ENCODE measurements at places on chromosomes 5 and 9. TPM values are rescaled to one million over a fixed set of nuclear protein-coding genes. Genes with fewer than 3 reads are reported as not detected.

Gene FOXD4
- 0.17 TPM for total RNA-seq

Gene CHSY3
- 3.9 TPM for total RNA-seq

Gene CDX1
- total RNA-seq = not detected

Gene FAM120A
- total RNA-seq = 172 TPM

Gene LRRC19
- total RNA-seq = not detected

Gene ELOVL7
- total RNA-seq = 0.09 TPM

Gene BBLN
- total RNA-seq = 47.4 TPM

Gene TAF11L10
- total RNA-seq = not detected

Gene LCN9
- total RNA-seq = not detected

Gene SHC3
- 0.05 TPM for total RNA-seq

Gene LHFPL2
- 67.7 TPM for total RNA-seq

Gene PTPN3
- total RNA-seq = 3.6 TPM

Gene MEGF10
- 0.37 TPM for total RNA-seq

Gene WNK2
- not detected for total RNA-seq

Gene PRSS3
- 0.51 TPM for total RNA-seq

Gene MED7
- total RNA-seq = 7.7 TPM

Gene TAF11L5
- not detected for total RNA-seq

Gene FOXD1
- 0.17 TPM for total RNA-seq

Gene GPR107
- total RNA-seq = 167 TPM

Gene PSD2
- total RNA-seq = under 0.01 TPM

Gene BRD8
- total RNA-seq = 31.7 TPM

Gene C1QTNF2
- total RNA-seq = 0.28 TPM

Gene NUTM2G
- total RNA-seq = not detected

Gene WDR38
- total RNA-seq = not detected

Gene UNC5A
- total RNA-seq = 0.34 TPM

Gene FSTL4
- 0.09 TPM for total RNA-seq

Gene GPR150
- 0.05 TPM for total RNA-seq

Gene TMEM267
- 5.8 TPM for total RNA-seq

Gene PCDHGA11
- 6.8 TPM for total RNA-seq

Gene MTAP
- total RNA-seq = 36.9 TPM

Gene FGF10
- total RNA-seq = not detected

Gene FOXD4L6
- under 0.01 TPM for total RNA-seq

Gene SHOC1
- total RNA-seq = not detected

Gene TERT
- total RNA-seq = 0.09 TPM

Gene WASHC1
- 4.7 TPM for total RNA-seq

Gene CMBL
- 6.3 TPM for total RNA-seq

Gene TTC16
- not detected for total RNA-seq

Gene SMIM33
- not detected for total RNA-seq

Gene JAKMIP2
- not detected for total RNA-seq

Gene CDK5RAP2
- total RNA-seq = 18.7 TPM

Gene GCNT1
- total RNA-seq = 9.9 TPM

Gene IRX2
- total RNA-seq = 1.7 TPM

Gene MAST4
- total RNA-seq = 38.3 TPM

Gene TRIM23
- 21.4 TPM for total RNA-seq

Gene EPB41L4B
- total RNA-seq = 0.79 TPM

Gene TCOF1
- total RNA-seq = 14.3 TPM

Gene SLC34A3
- not detected for total RNA-seq

Gene PCDHA11
- 0.28 TPM for total RNA-seq

Gene HSPA4
- total RNA-seq = 123 TPM

Gene TAS2R1
- not detected for total RNA-seq

Gene ZNF658
- 5.3 TPM for total RNA-seq
